ENCODE measurements at places on chromosomes 5 and 9.
A peak's percentile ranks its signal among the peaks of the same experiment; 100 is the strongest.

DNA sequence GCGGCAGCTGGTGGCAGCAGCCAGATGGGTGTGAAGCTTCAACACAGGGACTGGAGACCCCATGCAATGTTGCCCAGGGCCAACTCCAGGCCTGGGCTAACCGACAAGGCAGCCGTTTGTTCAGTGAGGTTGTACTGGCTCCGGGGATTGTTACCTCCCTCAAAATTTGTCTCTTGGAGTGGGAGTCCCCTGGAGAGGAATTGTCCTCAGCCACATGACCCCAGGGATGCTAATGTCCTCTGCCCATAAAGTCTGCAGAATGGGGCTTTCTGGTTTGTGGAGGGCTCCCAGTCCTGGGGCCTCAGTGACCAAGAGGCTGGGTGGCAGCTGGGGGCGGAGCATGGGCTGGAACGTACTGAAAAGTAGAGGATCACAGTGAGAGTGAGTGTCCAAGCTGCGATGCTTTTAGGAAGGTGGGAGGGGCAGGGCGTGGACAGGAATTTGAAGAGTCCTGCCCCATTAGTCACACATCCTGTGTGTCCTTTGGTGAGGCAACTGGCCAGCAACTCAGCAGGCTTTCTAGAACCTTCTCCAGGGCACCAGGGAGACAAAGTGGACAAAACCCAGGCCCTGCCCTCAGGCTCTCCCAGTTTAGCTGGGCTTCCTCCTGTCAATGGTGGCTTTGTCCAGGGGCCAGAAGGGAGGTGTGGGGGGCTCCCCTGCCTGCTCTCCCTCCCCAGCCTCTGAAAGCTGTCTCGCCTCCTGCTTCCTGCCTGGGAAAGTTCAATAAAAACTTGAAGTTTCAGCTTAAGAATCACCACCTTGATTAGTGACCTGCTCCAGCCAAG, 114.0 kb downstream of the NSG2 start:
- no peaks in the 10 kb centered on the region for H3K27me3 ChIP-seq
- peak overlapping the region; percentile 84 for H3K27ac ChIP-seq
- no peaks in the 10 kb centered on the region for H3K36me3 ChIP-seq
- DNase-seq: peak; percentile 96
- H3K4me3 ChIP-seq: no peak overlapping the region
- peaks cover 32% of the 10 kb centered on the region for H3K4me1 ChIP-seq

- DNase-seq: no peak
- H3K4me3 ChIP-seq: no peak overlapping the region
- no peaks in the 10 kb centered on the region for H3K4me1 ChIP-seq
- no peaks in the 10 kb centered on the region for H3K27me3 ChIP-seq
- H3K27ac ChIP-seq: peak overlapping the region; percentile 35
Observed at GRCh38 chr9:16561121-16561520, 309.3 kb downstream of the BNC2 start.

DNA sequence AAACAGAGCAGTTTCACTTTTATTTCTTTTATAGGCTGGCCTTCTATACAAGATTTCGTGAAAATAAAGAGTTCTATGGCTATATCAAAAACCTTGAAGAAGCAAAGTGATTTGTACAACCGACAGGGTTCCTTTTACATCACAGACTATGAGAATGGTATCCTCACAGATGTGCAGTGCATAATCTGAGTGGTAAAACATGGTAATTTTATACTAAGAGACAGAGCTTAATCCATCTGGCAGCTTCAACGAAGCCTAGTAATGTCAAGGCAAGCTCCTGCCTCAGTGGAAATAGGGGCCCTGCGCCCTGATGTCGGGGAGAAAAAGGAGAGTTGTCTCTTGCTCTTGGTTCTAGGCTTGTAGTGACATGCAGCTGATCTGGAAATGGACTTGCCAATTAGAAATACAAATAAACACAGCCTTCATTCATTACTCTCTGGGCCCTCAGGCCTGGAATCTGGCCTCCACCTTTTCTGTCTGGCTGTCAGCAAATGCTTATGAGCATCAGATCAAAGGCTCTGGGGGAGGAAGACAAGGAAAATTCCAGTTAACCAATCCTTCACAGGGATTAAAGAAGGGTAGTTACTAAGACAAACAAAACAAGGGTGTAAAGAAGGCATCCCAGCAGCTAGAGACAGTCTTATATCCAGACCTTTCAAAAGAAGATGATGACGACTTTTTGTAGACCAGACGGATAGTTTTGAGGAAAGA, 33.6 kb upstream of the TRIM32 start:
- H3K27me3 ChIP-seq: no peaks in the 10 kb centered on the region
- no peaks in the 10 kb centered on the region for H3K4me1 ChIP-seq
- no peak overlapping the region for H3K27ac ChIP-seq
- no peak overlapping the region for H3K4me3 ChIP-seq
- no peaks in the 10 kb centered on the region for H3K36me3 ChIP-seq
- no peak for DNase-seq

DNA sequence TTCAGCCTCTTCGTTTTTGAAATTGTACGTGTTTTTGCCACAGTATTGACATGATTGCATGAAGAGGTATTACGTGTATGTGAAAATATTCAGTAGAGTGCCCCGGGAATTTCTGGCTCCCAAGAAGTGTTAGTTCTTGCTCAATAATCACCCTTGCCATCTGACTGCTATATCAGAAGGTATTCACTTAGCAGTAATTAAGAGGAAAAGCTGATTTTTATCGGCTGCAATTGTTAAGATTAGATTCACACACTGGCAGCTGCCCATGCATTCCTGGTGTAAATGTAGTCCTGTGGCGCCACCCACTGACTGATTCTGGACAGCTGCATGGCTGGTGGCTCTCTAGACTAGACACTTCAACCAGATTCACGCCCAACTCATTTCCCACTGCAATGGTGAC, 440.1 kb upstream of the ADAMTS16 start:
- no peaks in the 10 kb centered on the region for H3K4me1 ChIP-seq
- peak overlapping the region; percentile 21 for H3K4me3 ChIP-seq
- H3K36me3 ChIP-seq: no peaks in the 10 kb centered on the region
- H3K27me3 ChIP-seq: no peaks in the 10 kb centered on the region
- no peak overlapping the region for H3K27ac ChIP-seq

GRCh38 chr9:550333-550732, 291.2 kb upstream of the DMRT1 start:
- H3K27me3 ChIP-seq: no peaks in the 10 kb centered on the region
- H3K4me3 ChIP-seq: no peak overlapping the region
- peaks cover 43% of the 10 kb centered on the region for H3K36me3 ChIP-seq
- no peak overlapping the region for H3K27ac ChIP-seq
- peaks cover 35% of the 10 kb centered on the region for H3K4me1 ChIP-seq
- DNase-seq: no peak

- no peaks in the 10 kb centered on the region for H3K27me3 ChIP-seq
- H3K4me3 ChIP-seq: no peak overlapping the region
- peaks cover 44% of the 10 kb centered on the region for H3K4me1 ChIP-seq
- H3K27ac ChIP-seq: peak overlapping the region; percentile 2
- H3K36me3 ChIP-seq: peaks cover 18% of the 10 kb centered on the region
Observed at GRCh38 chr5:78591138-78591612, 57.4 kb downstream of the LHFPL2 start.

- no peaks in the 10 kb centered on the region for H3K4me1 ChIP-seq
- H3K36me3 ChIP-seq: peaks cover 10% of the 10 kb centered on the region
- H3K27me3 ChIP-seq: no peaks in the 10 kb centered on the region
- DNase-seq: no peak
Observed at GRCh38 chr5:173227636-173228035, 7.4 kb downstream of the NKX2-5 start.

DNA sequence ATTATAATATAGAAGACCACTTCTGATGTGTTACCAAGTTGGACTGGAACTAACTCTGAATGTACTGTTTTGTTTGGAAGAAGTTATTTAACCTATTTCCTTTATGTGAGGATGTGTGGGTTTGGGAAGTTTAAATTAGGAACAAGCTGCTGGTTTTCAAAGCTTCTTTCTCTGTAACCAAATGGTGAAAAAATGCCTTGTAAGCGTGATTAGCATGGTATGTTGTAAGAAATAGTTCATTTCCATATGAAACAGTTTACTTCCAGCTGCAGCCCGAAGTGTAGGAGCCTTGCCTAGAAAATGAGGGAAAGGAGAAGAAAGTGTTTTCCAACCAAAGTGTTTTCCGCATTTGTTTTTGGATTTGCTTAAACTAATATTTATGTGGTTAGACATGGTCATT, 36.0 kb downstream of the TTC1 start:
- H3K27me3 ChIP-seq: no peaks in the 10 kb centered on the region
- peaks cover 43% of the 10 kb centered on the region for H3K36me3 ChIP-seq
- no peak for DNase-seq

DNA sequence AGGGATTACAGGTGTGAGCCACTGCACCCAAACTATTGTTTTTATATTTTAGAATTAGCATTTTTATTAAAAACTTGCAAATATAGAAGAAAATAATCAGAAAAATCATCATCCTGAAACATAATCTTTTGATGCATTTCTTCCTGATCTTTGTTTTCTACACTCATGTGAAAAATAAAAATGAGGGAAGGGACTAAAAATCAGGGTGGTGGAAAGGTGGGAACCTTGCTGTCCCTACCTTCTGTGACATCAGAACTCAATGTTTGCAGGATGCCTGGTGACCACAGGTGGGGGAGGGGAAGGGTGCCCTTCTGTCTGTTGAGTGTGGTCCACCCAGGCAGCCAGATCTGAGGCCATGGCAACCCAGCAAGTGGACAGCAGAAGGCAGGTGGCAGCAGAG, at the start of gene SMIM23:
TSS of gene SMIM23 (plus strand) at position 301 of the 400 bp plus-strand sequence. CDS start at position 356, 55 bp downstream.
- peaks cover 10% of the 10 kb centered on the region for H3K4me1 ChIP-seq
- H3K4me3 ChIP-seq: no peak within 1 kb of the TSS
- no peak within 1 kb of the TSS for H3K27ac ChIP-seq
- DNase-seq: no peak
- no peaks in the 10 kb centered on the region for H3K36me3 ChIP-seq

DNA sequence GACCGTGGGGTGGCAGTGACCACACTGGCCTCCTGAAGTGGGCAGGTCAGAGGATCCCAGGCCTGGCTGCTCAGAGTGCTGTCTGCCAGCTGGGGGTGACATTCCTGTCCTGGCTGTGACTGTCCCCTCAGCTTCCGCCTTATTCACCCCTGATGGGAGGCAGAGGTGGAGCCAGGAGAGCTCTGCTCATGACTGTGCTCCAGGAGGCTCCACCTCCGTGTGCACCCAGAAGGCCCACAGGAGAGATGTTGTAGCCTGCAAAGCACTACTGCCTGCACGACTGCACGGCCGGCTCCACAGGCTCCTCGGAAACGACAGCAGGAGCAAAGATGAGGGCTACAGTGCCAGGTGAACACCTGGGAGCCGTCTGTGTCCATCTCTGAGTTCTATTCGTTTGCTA, 60.9 kb downstream of the ROPN1L start:
- no peaks in the 10 kb centered on the region for H3K27me3 ChIP-seq
- H3K36me3 ChIP-seq: no peaks in the 10 kb centered on the region
- DNase-seq: no peak
- no peak overlapping the region for H3K4me3 ChIP-seq
- H3K27ac ChIP-seq: no peak overlapping the region
- H3K4me1 ChIP-seq: peaks cover 9% of the 10 kb centered on the region

DNA sequence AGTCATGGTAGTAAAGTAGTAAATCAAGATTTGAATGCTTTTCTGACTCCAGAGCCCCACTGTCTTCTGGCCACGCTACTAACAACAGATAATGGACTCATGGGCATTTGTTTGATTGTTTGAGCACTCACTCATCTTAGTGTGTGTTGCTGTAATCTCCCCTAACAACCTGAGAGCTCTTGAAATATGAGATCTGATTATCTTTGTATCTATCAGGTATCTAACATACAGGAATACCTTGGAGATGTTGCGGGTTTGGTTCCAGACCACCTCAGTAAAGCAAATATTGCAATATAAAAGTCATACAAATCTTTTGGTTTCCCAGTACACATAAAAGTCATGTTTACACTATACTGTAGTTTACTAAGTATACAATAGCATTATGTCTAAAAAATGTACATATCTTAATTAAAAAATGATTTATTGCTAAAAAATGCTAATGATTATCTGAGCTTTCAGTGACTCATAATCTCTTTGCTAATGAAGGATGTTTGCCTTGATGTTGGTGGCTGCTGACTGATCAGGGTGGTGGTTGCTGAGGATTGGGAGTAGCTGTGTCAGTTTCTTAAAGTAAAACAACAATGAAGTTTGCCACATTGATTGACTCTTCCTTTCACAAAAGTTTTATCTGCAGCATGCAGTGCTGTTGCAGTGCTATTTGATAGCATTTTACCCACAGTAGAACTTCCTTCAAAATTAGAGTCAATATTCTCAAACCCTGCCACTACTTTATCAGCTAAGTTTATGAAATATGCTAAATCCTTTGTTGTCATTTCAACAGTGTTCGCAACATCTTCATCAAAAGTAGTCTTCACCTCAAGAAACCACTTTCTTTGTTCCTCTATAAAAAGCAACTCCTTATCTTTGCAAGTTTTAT, 92.2 kb downstream of the ZNF462 start:
- DNase-seq: no peak
- H3K4me1 ChIP-seq: peaks cover 17% of the 10 kb centered on the region
- no peak overlapping the region for H3K4me3 ChIP-seq
- H3K36me3 ChIP-seq: peaks cover 33% of the 10 kb centered on the region

DNA sequence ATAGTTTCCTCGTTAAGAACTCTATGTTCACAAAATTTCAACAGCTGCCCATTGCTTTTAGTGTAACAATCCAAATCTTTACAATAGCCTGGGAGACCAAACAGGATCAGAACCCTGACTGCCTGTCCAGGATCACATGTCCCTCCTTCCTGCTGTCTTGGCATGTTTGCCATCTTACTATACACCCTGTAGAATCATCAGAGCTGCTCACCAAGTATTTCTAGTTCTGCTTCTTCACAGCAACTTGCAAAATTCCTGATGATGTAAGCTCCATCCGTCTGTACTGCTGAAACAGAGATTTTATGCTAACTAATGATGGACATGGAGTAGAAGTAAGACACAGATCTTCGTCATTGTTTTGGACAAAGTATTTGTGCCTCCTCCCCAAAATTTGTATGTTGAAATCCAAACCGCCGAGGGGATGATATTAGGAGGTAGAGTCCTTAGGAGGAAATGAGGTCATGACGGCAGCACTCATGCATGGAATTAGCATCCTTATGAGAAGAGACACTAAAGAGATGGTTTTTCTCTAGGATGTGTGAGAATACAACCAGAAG, 464.9 kb upstream of the BRINP1 start:
- H3K36me3 ChIP-seq: peaks cover 5% of the 10 kb centered on the region
- DNase-seq: no peak
- H3K4me3 ChIP-seq: no peak overlapping the region
- no peaks in the 10 kb centered on the region for H3K27me3 ChIP-seq

- H3K4me1 ChIP-seq: peaks cover 27% of the 10 kb centered on the region
- H3K27ac ChIP-seq: peak overlapping the region; percentile 43
- no peak overlapping the region for H3K4me3 ChIP-seq
- no peaks in the 10 kb centered on the region for H3K36me3 ChIP-seq
- no peak for DNase-seq
Observed at GRCh38 chr5:115472271-115473025, 72.1 kb downstream of the FEM1C start.

GRCh38 chr5:81214848-81215247, 18.3 kb upstream of the CKMT2 start:
- no peaks in the 10 kb centered on the region for H3K27me3 ChIP-seq
- no peaks in the 10 kb centered on the region for H3K4me1 ChIP-seq
- H3K27ac ChIP-seq: no peak overlapping the region

- H3K27me3 ChIP-seq: no peaks in the 10 kb centered on the region
- H3K4me1 ChIP-seq: peaks cover 13% of the 10 kb centered on the region
- H3K36me3 ChIP-seq: peaks cover 6% of the 10 kb centered on the region
- peak; percentile 72 for DNase-seq
Observed at GRCh38 chr5:102959055-102959454, 160.9 kb downstream of the GIN1 start.

- no peaks in the 10 kb centered on the region for H3K4me1 ChIP-seq
- no peak overlapping the region for H3K27ac ChIP-seq
- H3K4me3 ChIP-seq: no peak overlapping the region
- DNase-seq: no peak
- H3K27me3 ChIP-seq: no peaks in the 10 kb centered on the region
- H3K36me3 ChIP-seq: no peaks in the 10 kb centered on the region
Observed at GRCh38 chr9:4965174-4965821, 19.8 kb upstream of the JAK2 start.

Measured in MCF 10A (cell line).